ENCODE measurements at places on chromosomes 4 and X.

- no peak for DNase-seq
These were observed 134.7 kb downstream of the PALLD start for GRCh38 chr4:168631241-168632162.

GRCh38 chr4:1179089-1179441 lies 6.7 kb upstream of the SPON2 start:
- DNase-seq, result no peak

DNA sequence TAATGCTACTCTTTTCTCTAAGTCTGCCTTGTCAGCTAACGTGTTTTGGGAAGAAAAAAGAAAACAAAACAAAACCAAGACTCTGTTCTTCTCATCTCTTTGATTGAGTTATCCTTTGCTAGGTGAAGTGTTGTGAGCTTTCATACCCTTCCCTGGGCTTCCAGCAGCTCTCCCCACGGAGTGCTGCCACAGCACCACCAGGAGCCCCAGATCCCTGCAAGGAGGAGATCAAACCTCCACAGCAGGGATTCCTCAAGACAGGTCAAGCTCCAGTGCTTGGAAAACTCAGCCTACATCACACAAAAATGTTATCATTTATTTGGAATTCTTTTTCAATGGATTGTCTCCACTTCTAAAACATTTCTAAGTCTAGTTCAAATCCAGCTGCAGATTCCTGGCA lies 1981.9 kb upstream of the TENM3 start:
- no peak for DNase-seq

GRCh38 chr4:51918251-51918650 lies 75.3 kb downstream of the DCUN1D4 start:
- no peak for DNase-seq

- no peak for DNase-seq
These were observed 211.2 kb upstream of the KIT start for GRCh38 chr4:54446581-54446980.

- no peak for DNase-seq
These were observed 45.3 kb upstream of the MID1 start for GRCh38 chrX:10665681-10666080.

DNA sequence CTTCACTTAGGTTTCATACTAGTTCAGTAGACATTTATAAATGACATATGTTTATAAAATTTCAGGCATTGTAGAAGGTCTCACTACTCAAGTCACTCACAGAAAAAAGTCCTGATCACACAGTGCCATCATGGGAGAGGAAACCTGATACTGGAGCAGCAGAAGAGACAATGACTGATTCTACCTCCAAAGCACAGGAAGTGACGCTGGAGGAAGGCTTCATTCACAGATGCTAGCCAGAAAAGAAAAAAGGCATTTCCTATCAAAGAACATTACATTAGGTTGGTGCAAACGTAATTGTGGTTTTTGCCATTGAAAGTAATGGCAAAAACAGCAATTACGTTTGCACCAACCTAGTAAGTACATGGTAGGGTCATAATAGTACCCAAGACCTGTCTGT lies 79.5 kb downstream of the RASGEF1B start:
- no peak for DNase-seq

DNA sequence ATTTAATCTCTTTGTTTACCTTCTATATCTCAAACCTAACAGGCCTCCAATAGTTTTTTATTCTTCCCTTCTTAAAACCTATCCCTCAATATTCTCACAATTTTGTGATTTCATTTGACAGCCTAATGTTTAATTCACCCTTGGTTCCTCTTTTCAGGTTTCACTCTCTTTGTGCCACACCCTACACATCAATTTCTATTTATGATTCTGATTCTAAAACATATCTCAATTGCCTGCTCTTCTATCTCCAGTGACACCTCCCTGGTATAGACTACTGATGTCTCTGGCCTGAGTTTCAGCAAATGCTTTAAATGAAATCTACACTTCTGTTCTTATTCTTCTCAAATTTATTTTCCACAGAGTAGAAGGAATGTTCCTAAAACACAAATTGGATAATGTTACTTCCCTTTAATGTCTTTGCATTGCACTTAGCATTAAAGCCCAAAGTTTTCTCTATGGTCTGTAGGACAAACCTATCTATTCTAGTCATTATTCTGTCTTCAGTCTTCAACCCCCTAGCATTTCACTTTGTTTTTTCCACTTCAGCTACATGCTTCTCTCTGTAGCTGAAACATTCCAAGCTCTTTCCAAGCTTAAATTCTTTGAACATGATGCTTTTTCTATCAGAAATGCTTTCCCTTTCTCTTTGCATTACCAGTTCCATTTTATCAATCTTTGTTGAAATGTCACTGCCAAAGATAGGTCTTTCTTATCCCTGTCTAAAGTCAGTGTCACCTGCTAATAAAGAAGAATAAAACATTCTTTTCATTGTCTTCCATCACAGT lies 622.0 kb downstream of the CENPC start:
- no peak for DNase-seq

- DNase-seq, result no peak
These were observed 14.5 kb downstream of the MRPL1 start for GRCh38 chr4:77877167-77877566.

GRCh38 chr4:7646384-7647061 lies 211.8 kb upstream of the PSAPL1 start:
- DNase-seq, result no peak

DNA sequence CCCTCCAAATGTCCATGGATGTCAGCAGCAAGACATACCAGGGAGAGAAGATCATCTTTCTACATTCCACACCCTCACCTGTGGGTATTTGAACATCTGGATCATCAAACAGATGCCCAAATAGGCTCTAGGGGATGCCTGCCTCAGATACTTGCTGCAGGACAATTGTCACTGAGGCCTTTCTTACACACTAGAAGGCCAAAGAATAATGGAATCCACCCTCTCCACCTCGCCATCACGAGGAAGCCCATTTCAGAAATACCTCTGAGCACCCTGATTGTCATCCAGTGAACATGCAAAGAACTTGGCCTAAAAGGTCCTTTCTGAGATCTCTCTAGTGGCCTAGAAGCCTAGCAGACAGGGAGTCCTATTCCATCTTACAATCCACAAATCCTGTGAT lies 6.9 kb upstream of the KIAA1210 start:
- no peak for DNase-seq

DNA sequence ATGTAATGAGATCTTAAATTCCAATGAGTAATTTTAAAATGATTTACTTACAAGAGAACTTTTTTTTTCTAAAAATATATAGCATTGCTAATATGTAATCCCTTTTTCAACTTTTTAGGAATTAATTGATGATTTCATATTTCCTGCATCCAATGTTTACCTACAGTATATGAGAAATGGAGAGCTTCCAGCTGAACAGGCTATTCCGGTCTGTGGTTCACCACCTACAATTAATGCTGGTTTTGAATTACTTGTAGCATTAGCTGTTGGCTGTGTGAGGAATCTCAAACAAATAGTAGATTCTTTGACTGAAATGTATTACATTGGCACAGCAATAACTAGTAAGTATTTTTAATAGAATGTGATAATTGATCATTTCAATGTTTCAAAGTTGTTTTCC lies 113.2 kb downstream of the USP9X start:
- no peak for DNase-seq

DNA sequence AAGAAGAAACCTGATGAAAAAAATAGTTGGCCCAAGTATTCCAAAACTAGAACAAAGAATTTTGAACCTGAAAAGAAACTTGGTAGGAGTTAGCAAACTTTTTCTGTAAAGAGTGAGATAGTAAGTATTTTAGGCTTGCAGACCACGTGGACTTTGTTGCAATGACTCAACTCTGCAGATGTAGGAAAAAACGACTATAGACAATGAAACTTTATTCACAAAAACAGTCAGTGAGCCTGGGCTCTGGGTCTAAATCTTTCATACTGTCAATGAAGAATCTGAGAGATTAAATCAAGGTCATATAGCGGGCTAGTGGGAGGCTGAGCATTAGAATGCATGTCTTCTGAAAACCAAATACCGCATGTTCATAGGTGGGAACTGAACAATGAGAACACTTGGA lies 23.0 kb downstream of the SH3D19 start:
- no peak for DNase-seq

DNA sequence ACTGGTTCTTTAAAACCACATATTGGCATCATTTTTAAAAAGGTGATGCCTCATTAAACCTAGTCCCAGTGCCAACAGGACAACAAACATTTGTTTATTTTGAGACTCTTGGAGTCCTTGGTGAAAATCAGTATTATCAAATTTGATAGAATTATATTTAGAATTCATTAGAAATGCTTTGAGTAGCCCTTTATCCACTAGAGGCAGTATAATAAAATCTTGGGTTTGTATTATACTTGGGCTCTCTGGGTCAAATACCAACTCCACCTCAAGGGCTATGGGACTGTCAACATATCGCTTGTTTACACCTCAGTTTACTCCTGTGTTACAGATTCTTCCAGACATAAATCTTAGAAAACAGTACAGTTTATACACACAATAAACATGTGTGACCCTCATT lies 335.7 kb upstream of the FSTL5 start:
- no peak for DNase-seq

Data from stimulated activated CD4-positive, alpha-beta T cell treated with anti-CD3 and anti-CD28 coated beads, TNF-alpha, amount 100 ng/mL, for 1 hour (primary cell).